ENCODE measurements at places on chromosomes 11 and 22. TPM values are rescaled to one million over a fixed set of nuclear protein-coding genes. Genes with fewer than 3 reads are reported as not detected.

DNA sequence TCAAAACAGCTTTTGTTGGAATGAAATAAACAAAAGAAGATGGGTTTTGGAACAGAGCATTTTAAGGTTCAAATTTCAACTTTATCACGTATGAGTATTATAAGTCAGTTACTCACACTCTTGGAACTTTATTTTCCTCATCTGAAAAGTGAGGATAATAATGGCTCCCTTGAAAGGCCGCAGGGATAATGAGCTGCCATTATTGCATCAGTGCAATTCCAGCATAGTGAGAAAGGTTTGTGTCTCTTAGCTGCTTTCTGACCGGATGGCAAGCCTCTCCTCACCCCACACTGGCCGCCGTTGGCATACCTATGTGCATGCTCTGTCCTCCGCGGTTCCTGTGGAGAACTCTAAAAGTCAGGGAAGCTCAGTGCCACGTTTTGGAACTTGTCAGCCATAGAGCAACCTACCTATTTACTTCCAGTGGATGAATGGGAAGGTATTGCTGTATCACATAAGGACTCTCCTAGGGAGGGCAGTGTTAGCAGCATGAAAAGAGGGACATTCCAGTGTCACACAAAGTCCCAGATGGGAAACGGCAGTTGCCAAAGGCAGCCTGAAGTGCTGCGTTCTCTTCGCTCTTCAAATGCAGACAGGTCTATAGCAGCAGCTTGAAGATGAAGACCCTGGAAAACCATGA lies 368.9 kb downstream of the NTM start:
- no peak for DNase-seq

GRCh38 chr11:43021466-43021865 lies 290.3 kb upstream of the API5 start:
- no peak for DNase-seq

DNA sequence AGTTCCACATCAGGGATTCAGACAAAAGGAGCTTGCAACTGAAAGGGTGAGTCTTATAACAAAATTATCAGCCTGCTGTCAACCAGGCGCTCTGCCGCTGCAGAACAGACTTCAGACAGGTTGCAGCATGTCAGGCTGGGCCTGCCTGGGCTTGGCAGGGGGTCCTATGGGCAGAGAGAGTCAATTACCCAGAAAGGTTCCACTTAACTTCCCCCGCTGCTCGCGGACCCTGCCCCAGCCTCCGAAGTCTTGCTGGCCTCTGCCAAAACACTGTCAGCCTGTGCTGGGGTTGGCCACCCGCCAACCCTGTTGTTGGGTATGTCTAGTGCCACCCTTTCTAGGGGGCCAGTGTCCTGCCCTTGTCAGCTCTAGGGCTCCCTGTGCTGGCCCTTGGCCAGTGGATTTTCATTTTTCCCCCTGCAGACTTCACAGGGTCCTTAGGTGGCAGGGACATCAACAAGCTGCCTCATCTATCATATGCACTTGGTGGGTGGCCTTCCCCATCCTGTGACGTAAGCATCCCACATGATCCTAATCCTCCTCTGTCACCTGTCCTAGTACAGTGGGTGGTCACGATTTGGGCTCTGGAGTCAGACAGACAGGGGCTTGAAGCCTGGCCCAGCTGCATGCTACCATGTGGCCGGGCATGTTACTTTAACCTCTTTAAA lies 166.5 kb upstream of the CADM1 start:
- DNase-seq = no peak

DNA sequence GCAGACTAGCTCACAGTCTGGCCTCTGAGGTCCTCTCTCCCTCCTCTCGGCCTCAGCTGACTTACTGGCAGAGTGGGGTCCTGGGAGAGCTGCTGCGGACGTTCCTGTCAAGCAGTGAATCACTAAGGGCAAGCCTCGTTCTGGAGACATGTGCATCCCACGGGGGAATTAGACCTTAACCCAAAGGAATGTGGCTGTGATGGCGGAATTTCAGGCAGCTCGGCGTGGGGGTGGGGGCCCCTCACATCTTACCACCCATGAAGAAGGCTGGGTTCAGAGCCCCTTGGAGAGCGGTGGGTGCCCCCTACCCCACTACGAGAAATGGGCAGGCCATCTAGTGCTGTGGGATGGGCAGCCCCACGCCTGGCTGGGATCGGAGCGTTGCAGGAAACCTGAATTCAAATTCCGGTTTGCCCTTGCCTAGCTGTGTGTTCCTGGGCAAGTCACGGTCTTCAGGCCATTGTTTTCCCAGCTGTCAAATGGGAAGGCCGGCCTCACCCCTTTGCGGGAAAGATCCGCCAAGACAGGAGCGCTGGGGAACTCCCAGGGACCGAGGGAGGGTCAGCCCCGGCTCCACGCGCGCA lies 554 bp downstream of the LRRC32 start:
- no peak for DNase-seq

- DNase-seq = no peak
Observed at GRCh38 chr11:107587306-107587979, 3.5 kb upstream of the ELMOD1 start.

DNA sequence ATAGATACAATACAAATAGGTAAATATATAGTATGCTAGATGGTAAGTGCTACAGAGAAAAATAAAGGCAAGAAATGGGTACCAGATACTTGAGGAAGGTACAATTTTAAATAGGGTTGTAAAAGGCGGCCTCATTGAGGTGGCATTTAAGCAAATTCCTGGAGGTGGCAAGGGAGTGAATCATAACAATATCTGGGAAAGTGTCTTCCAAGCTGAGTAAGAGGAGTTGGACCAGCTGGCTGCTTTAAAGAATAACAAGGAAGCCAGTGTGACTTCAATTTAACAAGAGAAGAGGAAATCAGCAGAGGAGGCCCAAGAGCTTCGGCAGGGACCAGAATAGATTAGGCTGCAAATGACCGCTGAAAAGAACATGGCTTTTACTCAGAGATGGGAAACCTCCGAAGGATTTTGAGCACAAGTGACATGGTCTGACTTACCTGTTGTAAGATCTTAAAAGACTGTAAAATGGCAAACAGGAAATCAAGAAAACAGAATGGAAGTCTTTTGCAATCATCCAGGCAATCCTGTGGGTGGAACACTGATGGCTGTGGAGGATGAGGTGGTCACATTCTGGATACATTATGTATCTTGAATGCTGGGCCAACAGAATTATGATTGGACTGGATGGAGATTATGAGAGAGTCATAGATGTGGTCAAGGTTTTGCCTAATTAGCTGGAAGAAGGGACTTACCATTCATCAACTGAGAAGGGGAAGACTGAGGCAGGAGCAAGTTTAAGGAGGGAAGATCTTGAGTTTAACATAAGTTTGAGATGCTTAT lies 77.2 kb downstream of the RDX start:
- DNase-seq = no peak

Gene CACNA1I
- total RNA-seq = 0.20 TPM

Gene APOL6
- total RNA-seq = 15.5 TPM
